ENCODE measurements at places on chromosomes 7 and 10.

DNA sequence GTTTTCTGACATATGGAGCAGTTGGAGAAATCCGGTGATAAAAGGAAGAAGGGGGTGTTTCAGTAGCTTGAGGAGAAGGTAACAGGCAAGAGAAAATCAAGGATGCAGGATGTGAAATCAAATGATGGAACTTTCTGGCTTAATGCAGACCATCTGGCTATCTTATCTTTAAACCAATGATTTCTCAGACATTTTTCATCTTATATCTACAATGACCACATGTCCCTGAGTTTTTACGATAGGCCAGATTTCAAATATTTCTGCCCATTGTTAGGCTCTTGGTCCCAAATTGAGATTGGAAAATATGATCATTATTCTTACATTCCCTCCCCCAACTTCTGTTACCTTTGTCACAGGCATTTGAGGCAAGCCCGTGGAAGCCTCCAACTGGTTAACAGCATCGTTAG, 486.8 kb downstream of the SUGCT start:
- no peak for DNase-seq

GRCh38 chr10:123913688-123914268, 22.2 kb upstream of the CPXM2 start:
- DNase-seq = no peak

DNA sequence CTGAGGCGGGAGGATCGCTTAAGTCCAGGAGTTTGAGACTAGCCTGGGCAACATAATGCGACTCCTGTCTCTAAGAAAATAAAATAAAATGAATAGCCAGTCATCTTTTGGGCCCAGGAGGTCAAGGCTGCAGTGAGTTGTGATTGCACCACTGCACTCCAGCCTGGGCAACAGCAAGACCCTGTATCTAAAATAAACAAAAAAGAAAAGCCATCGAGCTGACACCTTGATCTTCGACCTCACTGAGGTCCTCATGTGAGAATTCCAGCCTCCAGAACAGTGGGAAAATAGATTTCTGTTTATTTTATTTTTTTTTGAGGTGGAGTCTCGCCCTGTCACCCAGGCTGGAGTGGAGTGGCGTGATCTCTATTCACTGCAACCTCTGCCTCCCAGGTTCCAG, 301.5 kb upstream of the GALNT17 start:
- DNase-seq = no peak

DNA sequence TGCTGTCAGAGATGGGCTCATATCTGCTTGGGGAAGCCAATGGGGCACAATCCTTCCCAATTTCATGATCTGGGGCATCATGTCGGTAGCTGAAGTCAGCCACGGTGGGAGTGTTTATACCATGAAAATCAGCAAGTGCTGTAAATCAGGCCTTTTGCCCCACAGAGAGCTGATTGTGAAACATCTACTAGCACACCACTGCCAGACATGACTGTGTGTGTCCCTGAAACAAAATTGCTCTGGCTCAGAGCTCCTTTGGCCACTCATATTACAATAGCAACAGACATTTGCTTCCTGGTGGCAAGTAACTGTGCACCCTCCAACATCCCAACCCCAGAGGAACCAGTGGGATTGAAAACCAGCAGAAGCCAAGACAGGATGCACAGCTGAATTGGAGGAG, 23.7 kb downstream of the GPR26 start:
- no peak for DNase-seq

- DNase-seq = no peak
Observed at GRCh38 chr7:18345641-18346234, 149.8 kb upstream of the HDAC9 start.

DNA sequence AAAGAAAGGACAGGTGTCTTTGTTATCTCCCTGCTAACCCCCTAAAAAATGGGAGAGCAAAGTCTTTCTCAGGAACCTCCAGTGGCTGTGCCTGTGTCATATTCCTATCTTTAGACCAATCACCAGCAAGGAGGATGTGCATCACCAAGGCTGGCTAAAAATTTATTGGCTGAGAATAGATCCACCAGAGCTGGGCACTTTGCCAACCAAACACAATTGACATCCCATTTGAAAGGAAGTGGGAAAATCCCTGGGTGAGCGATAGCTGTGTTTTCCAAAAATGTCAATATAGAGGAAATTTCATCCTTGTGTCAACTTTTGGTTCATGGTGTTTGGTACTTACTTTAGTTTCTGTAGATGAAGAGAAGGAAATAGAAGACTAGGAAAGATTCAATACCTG, 13.1 kb upstream of the GPR141 start:
- DNase-seq = no peak

Measured in amygdala (tissue), 56 donors.